Motor neuron (in vitro differentiated cells): ENCODE measurements at places on chromosomes 11 and 22.

- ATAC-seq = no peak
Observed at GRCh38 chr11:120302001-120302805, 22.9 kb upstream of the TLCD5 start.

- no peak for ATAC-seq
Observed at GRCh38 chr11:124623861-124624525, 1.3 kb downstream of the TBRG1 start.

GRCh38 chr11:66190786-66191185 is 77.7 kb upstream of the RAB1B start:
- no peak for ATAC-seq

- ATAC-seq = no peak
Observed at GRCh38 chr22:49655168-49655812, 172.4 kb downstream of the BRD1 start.

DNA sequence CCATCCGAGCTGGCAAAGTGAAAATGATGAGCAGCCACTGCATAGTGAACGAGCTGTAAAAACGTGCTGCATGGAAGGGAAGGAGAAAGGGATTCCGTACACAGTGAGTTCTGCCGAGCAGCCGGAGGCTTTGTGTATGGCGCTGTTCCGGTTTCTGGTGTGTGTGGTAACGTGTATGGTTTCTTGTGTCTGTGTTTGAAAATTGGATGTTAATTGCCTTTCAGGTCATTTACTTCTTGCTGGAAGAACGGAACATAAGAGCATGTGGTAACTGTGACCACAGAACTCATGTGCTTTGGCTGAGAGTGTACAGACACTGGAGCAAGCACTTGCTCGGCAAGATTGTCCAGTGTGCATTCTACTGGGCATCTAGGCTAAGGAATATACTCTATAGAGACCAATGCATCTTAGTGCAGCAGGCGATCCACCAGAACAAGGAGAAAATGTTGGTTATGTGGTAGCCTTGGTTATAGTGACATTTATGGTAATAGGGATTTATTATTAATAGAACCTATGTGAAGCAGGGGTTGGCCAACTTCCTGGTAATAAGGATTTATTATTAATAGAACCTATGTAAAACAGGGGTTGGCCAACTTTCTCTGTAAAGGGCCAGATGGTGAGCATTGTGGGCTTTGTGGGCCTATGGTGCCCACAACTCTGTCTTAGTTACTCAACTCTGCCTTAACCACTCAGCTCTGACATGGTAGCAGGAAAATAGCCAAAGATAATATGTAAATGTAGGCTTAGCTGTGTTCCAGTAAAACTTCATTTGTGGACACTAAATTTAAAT is 49.2 kb downstream of the GRAMD1B start:
- no peak for ATAC-seq

GRCh38 chr11:103792981-103793468 is 243.4 kb upstream of the DDI1 start:
- no peak for ATAC-seq

DNA sequence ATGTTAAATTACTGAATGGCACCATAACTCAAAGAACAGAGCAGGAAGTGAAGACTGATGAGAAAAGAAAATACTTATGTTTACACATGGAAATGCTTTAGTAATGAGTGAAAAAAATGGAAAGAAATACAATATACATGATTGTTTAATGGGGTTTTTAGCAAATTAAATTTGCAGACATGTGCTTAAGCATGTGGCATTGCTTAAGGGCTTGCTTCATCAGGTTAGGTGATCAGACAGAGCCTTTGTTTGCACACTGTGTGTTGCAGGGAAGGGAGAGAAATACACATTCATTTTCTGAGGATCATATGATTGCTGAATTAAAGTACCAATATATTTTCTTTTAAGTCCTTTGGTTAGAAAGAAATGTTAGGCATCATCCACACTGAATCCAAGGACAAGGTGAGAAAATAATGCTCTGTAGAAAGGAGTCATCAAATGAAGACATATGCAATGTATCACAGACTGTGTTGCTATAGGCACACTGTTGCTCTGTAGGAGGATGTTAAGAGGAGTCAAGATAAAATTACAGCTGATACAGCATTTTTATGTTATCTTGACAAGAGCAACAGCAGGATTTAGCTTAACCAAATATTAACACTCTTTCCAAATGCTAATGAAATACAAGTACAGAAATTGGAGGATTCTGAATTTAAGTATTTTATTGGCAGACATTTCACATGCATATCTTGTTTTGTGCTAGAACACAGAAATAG is 23.4 kb upstream of the ARHGAP20 start:
- ATAC-seq = no peak

DNA sequence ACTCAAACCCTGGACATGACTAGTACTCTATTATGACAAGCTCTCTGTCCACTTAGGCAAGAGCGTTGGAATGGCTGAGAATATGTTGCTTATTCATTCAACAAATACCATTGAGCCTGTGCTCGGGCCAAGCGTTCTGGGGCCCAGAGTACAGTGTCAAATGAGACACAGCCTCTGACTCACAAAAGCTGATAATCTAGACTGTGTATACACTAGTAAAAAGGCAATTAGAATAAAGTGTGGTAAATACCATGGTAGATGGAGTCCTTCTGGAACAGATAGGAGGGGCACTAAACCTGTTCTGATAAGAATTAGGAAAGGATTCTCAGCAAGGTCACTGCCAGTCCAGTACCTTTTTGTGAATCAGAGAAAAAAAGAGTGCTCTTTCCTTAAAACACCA is 24.7 kb downstream of the KCNE3 start:
- no peak for ATAC-seq

- no peak for ATAC-seq
Observed at GRCh38 chr11:79236541-79236971, 204.3 kb downstream of the TENM4 start.

DNA sequence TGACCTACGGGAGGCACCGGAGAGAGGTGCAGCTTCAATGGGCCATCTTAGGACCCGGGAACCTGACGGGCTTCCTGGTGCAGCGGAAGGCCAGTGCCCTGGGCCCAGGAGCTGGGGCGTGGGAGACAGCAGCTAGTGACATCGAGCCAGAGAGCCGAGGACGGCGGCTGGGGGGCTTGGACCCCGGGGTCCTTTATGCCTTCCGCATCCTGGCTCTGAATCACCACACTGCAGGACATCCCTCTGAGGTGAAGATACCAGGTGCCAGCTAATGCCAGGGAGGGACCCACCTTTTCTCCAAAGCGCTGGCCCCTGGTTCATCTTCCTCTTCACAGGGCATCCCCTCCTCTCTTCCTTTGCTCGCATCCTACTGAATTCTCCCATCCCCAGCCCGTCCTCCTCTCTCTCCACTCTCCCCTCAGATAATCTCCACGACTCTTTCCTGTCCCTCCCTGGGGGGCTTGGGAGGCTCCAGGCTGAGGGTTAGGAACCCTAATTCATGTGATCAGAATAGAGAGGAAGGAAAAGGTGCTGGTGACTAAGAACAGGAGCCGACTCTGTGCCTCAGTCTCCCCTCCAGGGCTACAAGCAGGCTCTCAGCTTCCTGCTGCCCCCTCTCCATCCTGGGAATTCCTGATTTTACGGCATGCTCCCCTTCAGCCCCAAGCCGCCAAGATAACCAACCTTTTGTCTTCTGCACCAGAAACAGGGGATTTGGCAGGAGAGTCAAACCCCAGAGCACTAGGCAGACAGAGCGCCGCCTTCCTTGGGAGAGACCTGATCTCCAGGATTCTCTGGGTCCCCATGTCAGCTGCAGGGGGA is 8.5 kb downstream of the VSIG10L2 start:
- ATAC-seq = no peak
